ENCODE measurements at places on chromosomes 13 and 19.
A peak's percentile ranks its signal among the peaks of the same experiment; 100 is the strongest.

DNA sequence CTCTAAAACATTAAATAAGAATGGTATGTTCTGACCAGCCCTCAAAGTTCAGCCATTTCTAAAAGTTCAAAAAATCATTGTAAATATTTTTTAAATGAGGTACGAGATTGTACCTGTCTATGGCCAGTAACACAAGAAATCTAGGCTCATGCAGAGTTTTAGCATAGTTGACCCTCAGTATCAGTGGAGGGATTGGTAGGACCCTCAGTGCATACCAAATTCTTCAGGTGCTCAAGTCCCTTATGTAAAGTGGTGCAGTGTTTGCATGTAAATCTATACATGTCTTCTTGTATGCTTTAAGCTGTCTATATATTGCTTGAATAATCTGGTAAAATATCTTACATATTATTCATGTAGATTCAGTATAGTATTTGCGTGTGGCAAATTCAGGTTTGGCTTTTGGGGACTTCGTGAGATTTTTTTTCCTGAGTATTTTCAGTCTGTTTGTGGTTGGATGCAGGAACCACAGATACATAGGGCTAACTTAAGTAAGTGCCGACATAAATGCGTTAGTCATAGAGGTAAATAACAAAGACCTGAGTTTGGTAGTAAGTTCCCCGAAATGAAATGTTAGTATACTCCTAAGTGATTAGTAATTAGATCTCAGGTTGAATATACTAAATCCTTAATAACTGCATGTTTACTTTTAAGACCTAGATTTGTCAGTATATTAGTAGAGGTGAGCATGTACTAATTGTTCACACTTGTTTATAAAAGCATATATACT is 7.8 kb downstream of the MIR17HG start:
- DNase-seq: no peak

GRCh38 chr19:44611812-44612295 is 1.5 kb upstream of the IGSF23 start:
- DNase-seq: no peak

DNA sequence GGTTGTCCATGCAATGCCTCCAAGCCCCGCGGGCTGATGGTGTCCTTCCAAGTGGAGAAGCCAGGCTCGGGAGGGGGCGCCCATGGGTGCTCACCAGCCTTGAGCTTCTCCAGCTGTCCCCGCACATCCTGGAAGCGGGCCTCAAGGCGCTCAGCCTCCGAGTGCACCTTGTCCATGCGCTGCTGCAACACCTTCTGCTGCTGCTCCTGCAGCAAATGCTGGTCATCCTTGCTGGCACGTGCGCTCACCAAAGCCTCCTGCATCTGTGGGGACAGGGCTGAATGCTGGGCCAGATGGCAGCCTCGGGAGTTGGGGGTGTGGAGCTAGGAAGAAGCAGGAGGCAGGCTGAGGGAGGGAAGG is 22.8 kb upstream of the EMP3 start:
- DNase-seq: no peak

- no peak for DNase-seq
These were observed 125.9 kb downstream of the SIPA1L3 start for GRCh38 chr19:38032951-38033350.

- DNase-seq: no peak
These were observed 251.7 kb upstream of the ARGLU1 start for GRCh38 chr13:106819413-106820180.

DNA sequence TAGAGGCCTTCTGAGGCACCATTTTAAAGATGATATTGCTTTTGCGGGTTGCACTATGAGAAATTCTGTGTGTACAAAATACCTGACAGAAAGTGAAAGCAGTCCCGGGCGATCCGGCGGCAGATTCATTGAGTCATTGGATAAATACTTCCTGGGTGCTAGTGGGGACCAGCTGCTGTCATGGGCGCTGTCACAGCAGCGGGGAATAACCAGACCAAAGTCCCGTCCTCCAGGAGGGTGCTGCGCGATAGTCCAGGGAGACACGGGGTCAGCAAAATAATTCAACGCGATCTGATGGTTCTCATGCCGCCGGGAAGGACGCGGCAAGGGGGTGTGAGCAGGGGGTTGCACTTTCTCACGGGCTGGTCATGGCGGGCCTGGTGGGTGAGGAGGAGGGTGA is 13.5 kb downstream of the ZFR2 start:
- DNase-seq: no peak

DNA sequence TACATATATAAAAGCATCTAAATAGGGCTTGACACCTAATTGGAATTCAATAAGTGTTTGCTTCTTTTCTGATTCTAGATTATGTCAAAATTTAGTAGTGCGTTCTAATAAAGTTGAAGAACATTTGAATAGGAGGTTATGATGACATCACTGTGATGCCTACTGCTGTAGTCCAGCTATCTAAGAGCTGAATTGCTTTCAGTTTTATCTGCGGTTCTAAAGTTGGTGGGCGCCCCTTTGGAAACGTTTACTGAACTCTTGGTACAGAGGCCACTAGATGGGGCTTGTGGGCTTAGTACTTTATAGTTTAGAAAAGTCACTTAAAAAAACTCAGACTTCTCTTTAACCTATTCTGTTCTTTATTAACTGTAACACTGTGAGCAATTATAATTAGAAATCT is 776.9 kb downstream of the GPC5 start:
- DNase-seq: no peak

- peak; percentile 70 for DNase-seq
These were observed 29.6 kb downstream of the COL4A2 start for GRCh38 chr13:110336681-110337080.

DNA sequence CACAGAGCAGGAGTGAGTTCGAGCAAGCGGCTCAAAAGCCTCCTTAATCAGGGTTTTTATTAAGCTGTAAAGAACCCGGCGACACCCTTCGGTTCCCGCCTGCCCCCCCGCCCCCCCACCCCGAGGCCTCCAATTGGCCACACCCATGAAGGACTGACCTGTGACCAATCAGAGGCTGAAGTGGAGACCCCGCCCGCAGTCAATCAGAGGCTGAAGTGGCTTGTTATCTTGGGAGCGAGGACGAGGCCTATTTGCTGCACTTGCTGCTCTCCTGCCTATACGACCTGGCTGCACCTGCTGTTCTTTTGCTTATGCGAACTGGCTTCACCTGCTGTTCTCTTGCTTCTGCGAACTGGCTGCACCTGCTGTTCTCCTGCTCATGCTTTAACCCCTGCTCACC is 844.9 kb downstream of the OLFM4 start:
- DNase-seq: no peak

DNA sequence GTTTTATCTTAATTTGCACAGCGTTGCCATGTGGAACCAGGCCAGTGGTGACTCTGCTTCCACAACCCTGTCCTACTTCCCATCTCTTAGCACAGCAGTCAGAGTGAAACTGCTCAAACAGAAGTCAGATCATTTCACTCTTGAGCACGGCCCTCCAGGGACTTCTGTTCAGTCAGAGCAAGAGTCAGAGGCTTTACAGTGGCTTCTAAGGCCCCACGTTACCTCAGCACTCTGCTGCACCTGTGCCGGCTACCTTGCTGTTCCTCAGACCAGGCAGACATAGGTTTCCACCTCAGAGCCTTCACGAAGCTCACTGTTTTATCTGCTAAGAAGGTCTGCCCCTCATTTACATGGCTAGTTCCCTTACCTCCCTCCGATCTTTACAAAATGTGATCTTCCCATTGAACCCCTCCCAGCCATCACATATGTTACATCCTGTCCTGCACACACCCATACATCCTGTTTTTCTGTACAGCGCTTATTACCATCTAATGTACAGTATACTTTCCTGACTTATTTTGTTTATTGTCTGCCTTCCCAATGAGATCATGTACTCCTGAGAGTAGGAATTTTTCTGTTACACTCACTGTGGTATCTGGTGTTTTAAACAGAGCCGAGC is 41.6 kb downstream of the TM9SF2 start:
- no peak for DNase-seq

DNA sequence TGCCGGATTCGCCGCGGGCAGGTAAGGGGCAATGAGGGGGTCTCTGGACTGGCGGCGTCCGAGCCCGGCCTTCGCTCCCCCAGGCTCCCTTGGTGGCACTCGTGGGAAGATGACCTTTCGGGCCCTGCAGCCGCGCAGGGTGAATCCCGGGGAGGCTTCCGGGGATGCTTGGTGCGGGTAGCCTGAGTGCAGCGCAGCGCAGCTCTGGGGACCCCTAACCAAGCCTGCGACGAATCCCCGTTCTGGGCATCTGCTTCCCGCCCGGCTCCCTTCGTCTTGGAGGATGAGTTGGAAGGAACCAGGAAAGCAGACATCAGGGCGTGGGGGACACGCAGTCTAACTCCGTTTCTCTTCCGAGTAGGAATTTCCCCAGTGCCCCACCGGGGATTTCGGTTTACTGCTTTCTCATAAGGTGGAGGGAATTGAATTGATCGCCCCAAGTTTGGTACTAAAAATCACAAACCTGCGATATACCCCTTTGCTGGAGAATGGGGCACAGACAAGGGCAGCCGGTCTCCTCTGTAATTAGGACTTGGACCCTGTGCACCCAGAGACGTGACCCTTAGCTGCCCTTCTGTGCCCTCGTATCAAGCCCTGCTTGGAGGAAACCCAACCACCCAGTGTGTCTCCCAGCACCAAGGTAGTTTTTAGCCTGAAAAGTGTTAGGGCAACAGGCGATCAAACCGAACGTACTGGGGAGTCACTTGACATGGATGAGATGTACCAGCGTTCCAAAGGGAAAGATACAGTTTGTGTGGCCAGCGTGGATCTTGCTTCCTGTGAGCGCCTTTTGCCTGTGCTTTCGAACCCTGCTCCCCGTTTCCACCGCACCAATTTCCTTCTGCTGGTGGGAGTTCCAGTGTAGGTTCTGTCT is 1.0 kb downstream of the GPC5 start:
- no peak for DNase-seq

DNA sequence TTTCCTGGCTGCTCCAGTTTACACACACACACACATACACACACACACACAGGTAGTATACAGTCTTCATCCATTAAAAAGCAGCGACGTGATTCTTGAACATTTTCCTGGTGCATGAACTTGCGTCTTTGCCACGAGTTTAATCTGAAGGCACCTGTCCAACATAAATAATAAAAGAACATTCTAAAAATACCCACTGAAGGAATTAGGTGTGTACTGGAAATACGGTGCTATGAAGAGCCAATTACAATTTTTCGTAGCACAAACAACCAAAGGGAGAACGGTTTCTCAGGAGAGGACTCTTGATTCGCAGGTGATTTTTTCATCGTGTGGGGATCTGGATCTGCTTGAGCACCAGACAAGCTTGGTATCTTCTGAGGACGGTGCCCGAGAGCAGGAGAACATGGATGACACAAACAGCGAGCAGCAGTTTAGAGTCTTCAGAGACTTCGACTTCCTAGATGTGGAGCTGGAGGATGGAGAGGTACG is 61.2 kb downstream of the ZAR1L start:
- no peak for DNase-seq

- DNase-seq: peak; percentile 85
These were observed 115.1 kb downstream of the KCNRG start for GRCh38 chr13:50130123-50130946.

DNA sequence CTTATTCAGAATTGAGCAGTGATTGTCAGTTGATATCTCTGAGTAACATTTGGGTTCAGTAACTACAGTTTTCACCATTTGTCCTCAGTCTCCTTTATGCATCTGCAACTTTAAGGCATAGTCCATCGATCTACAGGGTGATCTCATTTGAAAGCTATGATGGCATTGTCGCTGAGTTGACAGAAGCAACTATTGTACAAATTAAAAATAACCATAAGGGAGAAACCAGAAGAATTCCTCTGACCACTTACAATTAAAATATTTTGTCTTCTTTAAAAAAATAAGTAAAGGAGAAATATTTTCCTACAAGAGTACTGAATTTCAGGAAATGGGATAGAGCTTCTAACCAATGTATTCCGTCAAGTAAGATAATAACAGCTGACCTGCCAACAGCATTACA is 30.6 kb downstream of the RAP2A start:
- no peak for DNase-seq

DNA sequence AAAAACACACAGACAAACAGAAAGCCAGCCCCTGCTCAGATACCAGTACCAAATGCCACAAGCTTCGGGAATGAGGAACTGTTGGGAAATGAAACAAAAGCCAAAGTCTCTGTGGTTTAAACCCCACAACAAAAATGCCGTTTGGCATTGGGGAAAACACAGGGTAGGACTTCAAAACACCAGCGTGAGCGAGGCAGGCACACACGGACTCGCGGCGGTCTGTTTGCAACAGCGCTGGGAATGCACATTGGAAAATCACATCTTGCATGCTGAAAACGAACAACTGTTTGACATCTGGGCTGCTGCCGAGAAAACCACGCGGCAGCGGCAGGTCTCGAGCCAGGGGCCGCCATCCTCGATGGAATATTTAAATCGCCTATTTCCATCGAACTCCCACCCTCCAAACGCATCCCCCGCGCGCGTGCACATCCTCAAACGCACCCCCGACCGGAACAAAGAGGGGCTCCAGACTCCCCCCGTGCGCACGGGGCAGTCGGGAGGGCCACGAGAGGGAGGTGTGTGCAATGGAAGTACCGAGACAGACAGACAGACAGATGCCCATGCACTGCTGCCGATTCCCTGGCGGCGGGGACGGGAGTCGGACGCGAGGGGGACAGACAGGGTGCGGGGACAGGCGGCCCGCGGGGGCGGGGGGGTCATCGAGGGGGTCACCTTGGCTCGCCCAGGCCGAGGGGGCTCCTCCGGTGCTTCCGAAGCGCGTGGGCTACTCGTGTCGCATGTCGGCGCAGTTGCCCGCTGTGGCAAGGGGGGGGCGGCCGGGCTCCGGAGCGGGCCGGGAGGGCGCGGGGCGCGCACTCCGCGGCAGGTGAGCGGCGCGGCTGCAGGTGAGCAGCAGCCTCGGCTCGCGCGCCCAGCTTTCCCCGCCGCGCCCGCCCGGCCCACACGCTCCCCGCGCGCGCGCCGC is at the start of gene GPR12:
Gene GPR12, minus strand, starts transcription at position 880 of the 925 bp plus-strand sequence. CDS start 959 bp downstream, outside the sequence.
- DNase-seq: no peak

DNA sequence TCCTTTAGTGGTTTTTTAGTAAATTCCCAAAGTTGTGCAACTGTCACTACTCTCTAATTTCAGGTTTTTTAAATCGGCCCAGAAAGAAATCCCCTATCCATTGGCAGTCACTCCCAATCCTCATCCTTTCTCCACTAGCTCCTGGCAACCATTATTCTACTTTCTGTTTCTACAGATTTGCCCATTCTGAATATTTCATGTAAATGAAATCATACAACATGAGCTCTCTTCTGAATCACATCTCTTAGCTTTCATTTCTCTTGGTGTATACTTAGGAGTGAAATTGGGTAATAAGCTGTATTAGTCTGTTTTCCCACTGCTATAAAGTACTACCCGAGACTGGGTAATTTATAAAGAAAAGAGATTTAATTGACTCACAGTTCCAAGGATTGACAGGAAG is 9.7 kb upstream of the ZNF223 start:
- no peak for DNase-seq

DNA sequence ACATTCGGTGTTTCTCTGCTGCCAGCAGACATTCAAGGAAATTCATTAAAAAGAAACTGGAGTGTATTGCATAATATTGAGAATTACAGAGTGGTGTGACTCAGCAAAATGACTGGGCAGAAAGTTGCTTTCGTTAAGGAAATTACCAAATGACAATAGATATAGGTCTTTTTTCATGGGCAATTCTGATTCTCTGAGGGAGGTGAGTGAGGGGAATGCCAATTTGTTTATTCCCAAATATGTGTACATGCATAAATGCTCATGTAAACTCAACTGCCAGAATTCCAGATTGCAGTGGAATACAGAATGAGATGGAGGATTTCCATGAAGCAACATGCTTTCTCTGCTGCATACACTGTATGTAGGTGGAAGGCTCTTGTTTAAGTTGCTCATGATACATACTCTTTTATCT is 1730.1 kb downstream of the SLITRK5 start:
- DNase-seq: no peak

GRCh38 chr13:90696656-90697055 is 650.8 kb upstream of the MIR17HG start:
- DNase-seq: no peak

GRCh38 chr13:50744116-50744660 is 99.3 kb downstream of the DLEU7 start:
- DNase-seq: no peak

Measured in tibial artery (tissue), 4 donors.